Activated CD4-positive, alpha-beta T cell treated with anti-CD3 and anti-CD28 coated beads, Interleukin-2, amount 10 ng/mL, durations not matched to agents 24 days and 14 days (primary cell): ENCODE measurements at places on chromosomes 3 and 15. TPM values are rescaled to one million over a fixed set of nuclear protein-coding genes. Genes with fewer than 3 reads are reported as not detected.

Gene SLC12A8
- 1.1 and 1.2 TPM in 2 replicates for total RNA-seq

Gene BFSP2
- total RNA-seq: not detected in 2 replicates

Gene RBP2
- not detected in 2 replicates for total RNA-seq

Gene HYPK
- total RNA-seq: 20.3 and 33.8 TPM in 2 replicates

Gene FBXL2
- not detected in 2 replicates for total RNA-seq

Gene GOLGA8T
- total RNA-seq: not detected in 2 replicates

Gene P2RY1
- 0.77 and 0.92 TPM in 2 replicates for total RNA-seq

Gene ZSCAN2
- total RNA-seq: 6.8 TPM in 2 replicates

Gene KLHL40
- total RNA-seq: not detected in 2 replicates

Gene RGMA
- total RNA-seq: 0.07 TPM in 1 of 2 replicates, not detected in the other

Gene CFAP100
- not detected in 2 replicates for total RNA-seq

Gene ECE2
- not detected in 2 replicates for total RNA-seq

Gene GPR62
- total RNA-seq: not detected in 2 replicates

Gene ANKRD63
- not detected in 2 replicates for total RNA-seq

Gene SPINT1
- total RNA-seq: 11.3 and 12.9 TPM in 2 replicates

DNA sequence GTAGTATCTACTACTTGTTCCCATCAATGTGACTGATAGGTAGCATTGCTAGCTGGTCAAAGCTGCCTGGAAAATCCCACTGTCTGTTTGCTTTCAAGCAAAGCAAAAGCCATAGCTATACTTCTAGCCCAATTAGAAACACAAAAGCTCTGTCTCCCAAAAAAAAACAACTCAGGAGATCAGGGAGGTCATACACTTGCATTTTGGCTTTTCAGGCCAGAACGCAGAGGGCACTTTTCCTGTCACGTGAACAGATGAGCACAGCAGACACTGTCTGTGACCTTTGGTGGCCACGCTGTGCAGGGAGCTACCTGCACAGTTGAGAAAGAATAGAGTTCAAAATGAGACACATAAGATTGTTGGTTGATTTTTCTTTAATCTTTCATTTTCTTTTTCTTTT lies 441.7 kb upstream of the PDZRN3 start:
- no peak for DNase-seq

- DNase-seq: no peak
Measured at GRCh38 chr3:150306083-150306482, 102.0 kb upstream of the TSC22D2 start.

DNA sequence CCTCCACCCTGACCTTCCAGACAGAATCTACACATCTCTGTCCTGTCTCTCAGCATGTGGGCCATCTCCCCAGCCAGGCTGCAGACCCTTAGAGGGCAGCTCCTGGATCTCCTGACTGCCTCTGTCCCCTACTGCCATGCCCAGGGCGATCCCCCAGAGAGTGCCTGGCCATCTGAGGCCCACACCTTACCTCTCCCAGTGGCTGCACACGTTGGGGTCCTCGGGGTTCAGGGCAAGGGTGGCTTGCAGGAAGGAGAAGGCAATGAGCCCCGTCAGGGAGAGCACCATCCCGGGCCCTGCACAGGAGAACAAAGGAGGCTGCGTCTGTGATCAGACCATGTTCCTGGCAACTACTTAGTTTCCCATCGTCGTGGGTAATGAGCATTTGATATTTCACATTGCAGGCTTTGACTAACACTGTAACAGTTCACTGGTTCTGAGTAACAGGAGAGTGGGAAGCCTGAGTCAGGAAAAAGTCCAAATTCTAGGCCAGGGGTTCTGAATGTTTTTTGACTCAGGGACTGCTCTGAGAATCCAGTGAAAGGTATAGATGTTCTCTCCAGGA lies 125.4 kb downstream of the MEGF11 start:
- no peak for DNase-seq

GRCh38 chr15:66108483-66109265 lies 144.9 kb downstream of the MEGF11 start:
- no peak for DNase-seq

DNA sequence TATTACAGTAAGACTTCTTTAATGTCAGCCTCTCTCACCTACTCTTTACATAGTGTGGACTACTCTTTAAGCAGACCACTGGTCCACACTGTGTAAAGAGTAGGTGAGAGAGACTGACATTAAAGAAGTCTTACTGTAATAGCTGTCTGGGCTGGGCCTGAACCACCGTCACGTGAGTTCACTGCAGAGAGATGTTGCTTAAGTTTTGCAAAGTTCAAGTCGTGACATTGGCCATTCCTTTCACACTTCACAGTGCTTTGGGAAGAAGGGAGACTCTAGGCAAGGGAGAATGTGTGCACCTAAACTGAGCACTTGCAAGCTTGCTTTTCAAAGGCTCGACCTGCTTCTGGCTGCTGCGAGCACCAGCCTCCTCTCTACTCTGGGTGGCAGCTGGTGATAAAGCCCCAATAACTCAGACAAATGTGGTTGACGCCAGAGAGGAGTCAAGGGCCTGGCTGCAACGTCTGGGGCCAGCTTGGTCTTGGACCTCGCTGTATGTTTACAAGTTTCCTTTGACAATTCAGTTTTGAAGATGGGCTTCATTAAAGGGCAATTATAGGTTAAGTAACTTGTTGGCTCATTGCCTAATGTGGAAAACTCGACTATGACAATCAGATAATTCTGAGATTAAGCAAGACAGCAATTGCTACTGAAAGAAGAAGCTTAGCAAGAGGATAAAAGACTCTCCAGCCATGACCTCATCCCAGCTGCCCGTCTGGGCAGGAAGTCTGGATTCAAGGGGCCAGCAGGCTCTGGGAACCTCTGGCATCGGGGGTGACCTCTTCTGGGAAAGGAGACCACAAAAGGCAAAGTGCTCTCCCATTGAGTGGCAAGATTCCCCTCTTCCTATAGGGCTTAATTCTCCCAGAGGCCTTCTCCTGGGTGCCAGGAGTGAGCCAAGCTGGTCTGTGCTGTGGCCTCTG lies 242.1 kb upstream of the TLE3 start:
- no peak for DNase-seq

DNA sequence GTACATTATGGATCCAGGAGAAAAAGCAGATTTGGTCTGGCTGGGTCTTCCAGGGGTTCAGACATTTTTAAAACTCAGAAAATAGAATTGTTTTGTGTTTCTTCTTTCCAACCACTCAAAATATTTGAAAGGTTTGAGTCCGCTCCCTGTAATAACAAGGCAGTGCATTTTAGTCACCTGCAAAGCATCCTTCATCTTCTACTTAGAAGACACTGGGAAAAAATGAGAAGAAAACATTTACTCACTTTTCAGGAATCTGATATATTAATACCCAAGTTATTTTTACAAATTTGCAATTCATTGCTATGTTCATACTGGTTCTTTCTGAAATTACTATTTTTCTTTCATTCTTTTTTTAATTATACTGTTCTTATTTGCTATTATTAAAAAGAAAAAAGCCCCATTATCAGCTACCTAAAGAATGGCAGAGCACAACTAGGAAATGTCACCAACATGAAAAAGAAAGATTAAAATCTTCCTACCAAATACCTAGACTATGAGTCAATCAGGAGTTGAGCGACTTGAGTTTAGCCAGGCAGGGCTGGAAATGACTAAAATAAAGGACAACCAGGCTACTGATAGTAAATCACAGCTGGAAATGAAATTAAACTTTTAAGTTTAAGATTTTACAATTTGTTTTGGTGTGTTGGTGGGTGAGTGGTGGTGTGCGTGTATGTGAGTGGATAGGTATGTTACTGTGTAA lies 280.3 kb upstream of the THBS1 start:
- no peak for DNase-seq

GRCh38 chr15:29621616-29622015 lies 200.7 kb downstream of the TJP1 start:
- DNase-seq: no peak

DNA sequence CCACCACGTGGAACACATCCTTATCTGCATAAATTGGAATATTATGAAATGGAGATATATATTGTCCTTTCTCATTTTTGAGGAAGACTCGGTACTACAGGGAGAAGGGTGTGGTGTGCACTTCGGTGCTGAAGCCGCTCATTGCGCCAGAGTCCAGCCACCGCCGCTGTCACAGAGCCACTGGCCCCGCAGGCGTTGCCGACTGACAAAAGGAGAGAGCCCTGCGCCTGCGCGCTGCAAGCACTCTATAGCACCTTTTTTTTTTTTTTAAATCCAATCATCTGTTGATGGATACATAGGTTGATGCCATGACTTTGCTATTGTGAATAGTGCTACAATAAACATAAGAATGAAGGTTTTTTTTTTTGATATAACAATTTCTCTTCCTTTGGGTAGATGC lies 130.0 kb upstream of the TBC1D5 start:
- DNase-seq: no peak

DNA sequence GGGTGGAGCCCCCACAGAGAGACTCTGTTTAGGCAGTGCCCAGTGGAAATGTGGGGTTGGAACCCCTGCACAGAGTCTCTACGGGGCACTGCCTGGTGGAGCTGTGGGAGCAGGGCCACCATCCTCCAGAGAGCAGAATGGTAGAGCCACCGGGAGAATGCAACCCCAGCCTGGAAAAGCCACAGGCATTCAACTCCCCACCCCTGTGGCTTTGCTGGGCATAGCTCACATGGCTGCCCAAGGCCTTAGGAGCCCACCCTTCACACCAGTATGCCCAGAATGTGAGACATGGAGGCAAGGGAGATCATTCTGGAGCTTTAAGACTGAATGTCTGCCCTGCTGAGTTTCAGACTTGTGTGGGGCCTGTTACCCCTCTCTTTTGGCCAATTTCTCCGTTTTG lies 19.0 kb upstream of the CHCHD6 start:
- peak; percentile 43 for DNase-seq

DNA sequence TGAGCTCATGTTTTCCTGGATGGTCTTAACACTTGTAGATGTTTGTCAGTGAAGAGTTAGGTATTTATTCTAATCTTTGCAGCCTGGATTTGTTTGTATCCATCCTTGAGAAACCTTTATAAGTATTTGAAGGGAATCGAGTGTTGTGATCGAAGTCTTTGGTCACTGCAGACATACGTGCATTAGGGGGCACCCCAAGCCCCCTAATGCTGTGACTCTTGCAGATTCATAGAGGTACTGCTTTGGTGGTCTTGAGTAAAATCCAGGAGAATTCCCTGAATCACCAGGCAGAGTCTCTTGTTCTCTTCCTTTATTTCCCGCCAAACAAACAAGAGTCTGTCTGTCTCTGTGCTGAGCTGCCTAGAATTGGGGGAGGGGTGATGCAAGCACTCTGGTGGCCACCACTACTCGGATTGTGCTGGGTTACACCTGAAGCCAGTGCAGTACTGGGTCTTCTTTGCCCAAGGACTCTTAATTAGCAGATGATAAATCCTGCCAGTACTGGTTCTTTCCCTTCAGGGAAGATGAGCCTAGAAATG lies 170.5 kb upstream of the POU1F1 start:
- DNase-seq: no peak

DNA sequence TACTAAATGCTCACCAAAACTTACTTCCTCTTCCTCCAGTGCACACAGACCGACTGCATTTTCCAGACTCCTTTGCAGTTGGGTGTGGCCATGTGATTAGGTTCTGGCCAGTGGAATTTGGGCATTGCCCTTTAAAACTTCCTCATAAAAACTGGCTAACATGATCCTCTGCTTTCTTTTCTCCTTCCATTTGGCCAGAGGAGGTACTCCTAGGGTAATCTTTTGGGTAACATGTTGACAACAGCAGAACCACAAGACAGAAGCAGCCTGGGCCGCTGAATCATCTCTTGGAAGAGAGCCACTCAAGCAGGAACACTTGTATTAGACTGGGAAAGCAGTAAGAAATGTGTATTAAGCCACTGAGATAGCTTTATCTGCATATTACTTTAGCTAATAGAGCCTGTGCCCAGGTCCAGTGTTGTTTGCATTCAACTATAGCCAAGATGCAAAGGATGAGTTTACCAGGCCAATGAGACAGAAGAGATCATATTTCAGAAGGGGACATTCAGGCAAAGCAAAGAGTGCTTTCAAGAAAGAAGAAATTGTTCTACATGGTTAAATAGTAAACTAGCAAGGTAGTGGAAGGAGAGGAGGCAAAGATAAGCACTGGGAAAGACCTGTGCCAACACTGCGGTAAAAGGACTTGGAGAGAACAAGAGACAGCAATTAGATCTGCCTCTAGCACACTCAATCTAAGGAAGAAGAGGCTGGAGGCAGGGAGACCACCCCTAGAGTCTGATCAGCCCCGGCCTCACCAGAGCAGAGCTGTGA lies 79.8 kb downstream of the PLCH1 start:
- no peak for DNase-seq

DNA sequence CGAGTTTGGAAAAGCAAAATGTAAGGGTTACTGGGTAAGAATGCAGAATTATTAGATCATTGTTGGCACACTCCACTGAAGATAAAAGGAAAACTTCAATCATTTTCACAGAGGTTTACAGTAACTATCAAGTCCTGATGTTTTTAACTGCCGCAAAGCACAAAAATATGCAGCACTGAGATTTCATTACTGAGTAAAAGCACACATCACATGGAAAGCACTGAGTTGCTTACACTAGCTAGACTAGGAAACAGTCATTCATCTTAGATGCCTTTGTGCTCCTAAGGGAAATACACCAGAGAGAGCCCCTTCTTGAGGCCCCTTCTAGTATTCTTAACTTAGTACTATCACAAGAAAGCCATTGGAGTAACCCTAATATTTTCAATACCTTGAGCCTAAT lies 11.8 kb upstream of the P2RY1 start:
- no peak for DNase-seq

DNA sequence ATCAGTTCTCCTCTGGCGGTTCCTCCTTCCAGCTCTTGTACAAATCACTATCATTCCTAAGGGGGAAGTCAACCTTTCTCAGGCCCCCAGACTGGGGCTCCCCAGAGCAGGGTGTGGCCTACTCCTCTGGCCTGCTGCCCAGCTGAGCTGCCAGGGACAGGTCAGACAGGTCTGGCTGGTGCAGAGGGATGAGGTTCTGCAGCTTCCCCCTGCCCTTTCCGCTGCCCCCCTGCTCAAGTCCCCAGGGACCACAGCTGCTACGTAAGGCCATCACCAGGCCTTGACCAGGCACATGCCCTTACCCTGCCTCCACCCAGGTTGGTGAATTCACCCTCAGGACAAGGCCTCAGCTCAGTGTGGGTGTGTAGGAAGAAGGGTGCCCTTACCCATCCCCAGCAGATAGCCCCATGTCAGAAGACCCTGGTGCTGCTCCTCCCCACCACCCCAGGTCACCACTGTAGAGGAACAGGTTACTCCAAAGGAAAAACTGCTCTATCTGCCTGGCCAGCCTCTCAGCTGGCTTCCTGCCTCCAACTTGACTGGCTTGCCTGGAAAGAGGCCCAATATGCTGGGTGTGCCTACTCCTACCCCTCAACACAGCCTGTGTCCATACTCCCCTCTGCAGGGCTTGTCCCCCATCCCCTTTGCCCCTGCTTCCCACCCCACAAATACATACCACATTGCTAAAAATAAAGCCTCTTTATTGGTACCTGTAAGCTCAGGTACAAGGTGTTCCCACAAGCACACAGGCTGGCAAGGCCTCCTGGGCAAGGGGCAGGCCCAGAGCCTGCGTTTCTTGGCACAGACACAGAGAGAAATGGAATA lies 12.0 kb downstream of the CSRNP1 start:
- DNase-seq: no peak

DNA sequence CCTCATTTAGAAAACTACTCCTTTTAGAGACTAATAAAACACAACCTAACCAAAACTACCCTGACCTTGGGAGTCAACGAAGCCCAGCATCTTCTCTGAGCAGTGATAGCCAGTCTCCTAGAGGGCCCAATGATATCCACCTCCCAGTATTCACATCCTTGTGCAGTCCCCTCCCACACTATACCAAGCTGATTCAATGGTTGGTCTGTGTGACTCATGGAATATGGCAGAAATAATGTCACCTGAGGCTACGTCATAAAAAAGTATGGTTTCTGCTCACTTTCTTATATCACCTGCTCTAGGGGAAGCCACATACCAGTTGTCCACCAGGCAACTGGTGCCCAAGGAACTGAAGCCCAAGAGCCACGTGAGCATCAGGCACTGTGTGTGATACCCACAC lies 21.4 kb upstream of the USF3 start:
- no peak for DNase-seq

- peak; percentile 57 for DNase-seq
Measured at GRCh38 chr3:11910971-11911531, 64.4 kb upstream of the TAMM41 start.
